ENCODE measurements at places on chromosomes 5 and 9.

DNA sequence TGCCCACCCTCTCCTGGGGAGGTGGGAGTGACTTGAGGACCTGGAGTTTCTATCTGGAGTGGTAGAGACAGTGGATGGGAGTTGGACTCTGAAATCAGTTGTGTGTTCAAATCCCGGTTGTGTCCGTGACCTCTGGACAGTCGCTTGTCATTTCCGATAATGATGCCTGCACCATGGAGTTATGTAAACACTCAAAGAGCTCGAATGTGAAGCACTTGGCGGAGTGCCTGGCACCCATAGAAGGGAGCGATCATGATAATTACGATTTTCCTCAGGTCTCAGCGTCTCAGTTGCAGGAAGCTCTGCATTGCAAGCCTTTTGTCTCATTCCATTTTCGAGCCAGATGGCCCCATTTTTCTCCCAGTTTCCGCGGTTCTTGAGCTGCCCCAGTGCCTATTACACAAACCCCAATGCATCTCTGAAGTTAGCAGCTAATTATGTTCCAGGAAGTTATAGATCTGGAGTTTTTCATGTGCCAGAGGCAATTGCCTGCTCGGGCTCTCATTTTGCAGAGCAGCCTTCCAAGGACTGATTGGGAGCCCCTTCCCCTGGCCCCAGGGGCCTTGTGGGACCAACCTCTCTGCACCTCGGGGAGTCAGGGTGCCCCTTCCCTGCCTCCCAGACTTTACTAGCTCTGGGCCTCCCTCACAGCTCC lies 175.5 kb upstream of the MVB12B start:
- DNase-seq, result no peak

DNA sequence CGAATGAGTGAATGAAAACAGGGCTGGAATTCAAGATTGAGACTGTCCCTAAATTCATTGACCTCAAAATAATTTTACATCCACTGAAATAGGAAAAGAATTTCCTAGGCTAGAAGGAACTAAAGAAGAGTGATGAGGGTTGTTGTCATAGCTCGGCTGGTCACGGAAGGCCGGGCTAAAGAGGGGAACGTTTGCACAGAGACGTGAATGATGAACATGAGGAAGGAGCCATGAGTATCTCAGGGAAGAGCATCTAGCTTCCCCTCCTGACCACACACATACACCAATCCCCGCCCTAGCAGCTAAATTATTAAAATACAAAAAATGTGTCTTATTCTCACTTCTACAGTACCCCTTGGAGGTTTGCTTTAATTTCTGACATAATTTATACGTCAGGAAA lies 124.4 kb upstream of the ABCA1 start:
- DNase-seq, result no peak

DNA sequence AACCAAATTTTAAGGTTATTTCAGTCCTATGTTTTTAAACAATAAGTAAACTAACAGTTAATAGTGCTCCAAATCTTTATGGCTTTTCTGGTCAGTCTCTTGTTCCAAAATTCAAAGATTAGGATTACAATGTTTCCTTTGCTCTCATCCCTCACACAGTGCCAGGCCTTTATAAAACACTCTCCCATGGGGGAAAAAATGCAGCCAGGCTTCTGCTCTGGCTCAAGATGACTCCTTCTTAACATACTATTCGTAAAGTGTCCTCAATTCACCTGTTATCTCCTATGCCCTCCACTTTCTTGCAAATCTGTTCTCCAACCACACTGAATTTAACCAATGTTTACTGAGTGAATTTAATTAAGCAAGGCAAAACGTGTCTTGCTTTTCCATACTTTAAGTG lies 1.4 kb downstream of the CEP120 start:
- no peak for DNase-seq

- DNase-seq, result no peak
These were observed 6.1 kb downstream of the MAML1 start for GRCh38 chr5:179738742-179739141.

GRCh38 chr5:72951671-72952468 lies 4.0 kb upstream of the FCHO2 start:
- peak; percentile 63 for DNase-seq

GRCh38 chr5:120604884-120605283 lies 140.8 kb downstream of the PRR16 start:
- peak; percentile 95 for DNase-seq

DNA sequence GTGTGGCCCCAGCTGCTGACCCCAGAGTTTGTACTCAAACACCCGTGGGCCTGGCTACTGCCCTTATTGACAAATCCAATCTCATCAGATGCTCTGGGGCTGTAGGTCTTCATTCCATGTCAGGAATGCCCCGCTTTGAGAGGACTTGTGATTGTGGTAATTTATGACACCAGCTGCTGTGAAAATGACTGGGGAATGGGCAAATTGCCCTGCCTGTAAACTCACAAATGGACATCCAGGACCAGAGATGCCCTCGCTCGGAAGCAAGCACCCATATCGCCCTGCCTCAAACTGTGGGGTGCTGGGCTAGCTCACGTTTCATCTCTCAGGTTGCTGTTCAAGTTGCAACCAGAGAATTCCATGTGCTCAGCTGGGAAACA lies 225.9 kb upstream of the MAP3K1 start:
- DNase-seq, result peak; percentile 59

GRCh38 chr5:1416856-1417469 lies 28.3 kb downstream of the SLC6A3 start:
- DNase-seq, result no peak

- DNase-seq, result no peak
These were observed 51.2 kb upstream of the BARHL1 start for GRCh38 chr9:132531195-132531594.

DNA sequence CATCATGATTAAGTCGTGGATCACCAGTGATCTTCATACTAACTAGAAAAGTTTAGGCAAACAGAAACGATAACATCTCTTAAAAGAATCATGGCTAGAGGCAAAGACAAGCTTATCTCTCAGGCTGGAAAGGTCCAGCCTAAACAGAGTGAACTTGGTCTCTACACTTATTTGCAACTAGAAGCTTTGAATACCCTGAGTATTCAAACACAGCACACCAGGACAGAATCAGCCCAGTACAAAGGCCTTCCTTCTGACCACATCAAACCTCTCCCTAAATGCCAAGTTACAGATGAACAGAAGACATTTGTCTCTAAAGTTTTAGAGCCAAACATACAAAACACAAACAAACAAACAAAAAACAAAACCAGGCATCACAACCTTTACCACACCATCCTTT lies 57.2 kb downstream of the ELAVL2 start:
- no peak for DNase-seq

- peak; percentile 30 for DNase-seq
These were observed 283.3 kb downstream of the TMEM167A start for GRCh38 chr5:82793808-82794419.

DNA sequence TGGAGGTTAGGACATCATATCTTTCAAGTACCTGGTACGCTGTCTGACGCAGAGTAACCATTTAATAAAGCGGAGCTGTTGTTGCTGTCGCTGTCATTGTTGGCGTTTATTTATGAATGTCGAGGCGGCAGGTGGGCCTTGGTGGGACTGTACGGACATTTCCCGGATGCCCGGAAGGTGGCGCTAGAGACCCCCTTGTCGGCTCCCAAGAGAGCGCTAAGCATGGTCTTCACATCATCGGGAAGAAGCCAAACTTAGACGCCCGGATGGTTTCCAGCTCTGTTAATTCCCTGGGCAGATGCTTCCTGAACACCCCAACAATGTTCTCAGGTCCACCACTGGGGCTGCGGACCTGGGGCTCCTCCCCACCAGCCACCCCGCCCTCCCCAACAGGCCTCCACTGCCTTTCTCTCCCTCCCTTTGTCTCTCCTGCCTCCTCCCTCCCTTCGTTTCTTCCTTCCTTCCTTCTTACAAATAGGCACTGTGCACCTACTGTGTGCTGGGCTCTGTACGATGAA lies 54.1 kb downstream of the DUSP1 start:
- peak; percentile 83 for DNase-seq

DNA sequence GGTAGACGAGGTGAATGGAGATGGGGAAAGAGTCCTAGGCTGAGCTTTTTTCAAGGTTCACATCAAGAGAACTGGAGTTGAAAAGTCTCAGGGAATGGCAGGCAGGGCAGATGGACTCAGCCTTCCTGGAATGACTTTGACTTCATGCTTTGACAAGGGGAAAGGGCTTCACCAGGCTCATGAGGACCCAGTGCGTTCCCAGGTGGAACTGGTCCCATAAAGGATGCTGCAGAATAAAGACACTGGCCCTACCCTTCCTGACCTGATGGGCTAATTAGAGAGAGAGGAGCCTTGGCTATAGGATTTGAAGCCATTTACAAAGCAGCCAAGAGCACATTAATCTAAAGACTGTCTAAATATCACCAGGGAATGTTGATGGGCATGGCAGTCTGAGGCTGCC lies 63.8 kb downstream of the IL31RA start:
- DNase-seq, result no peak

DNA sequence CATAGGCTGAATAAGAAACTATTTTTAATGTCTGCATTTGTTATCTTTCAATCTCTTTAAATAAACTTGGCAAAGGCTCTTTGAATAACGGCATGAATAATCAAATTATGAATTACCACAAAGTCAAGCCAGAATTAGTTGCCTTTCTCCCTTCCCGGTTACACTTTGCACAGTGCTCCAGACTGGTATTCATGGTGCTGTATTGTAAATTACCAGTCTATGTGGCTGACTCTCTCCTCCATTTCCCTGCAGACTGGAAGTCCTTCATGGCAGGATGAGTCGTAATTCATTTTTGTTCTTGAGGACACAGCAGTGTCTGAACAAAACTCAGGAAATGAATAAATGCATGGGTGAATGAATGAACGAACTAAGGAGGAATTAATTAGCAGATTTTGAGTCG lies 142.9 kb downstream of the GNA14 start:
- no peak for DNase-seq

- DNase-seq, result no peak
These were observed 25.7 kb downstream of the GADD45G start for GRCh38 chr9:89630508-89630907.

- DNase-seq, result no peak
These were observed 598.3 kb downstream of the CCDC171 start for GRCh38 chr9:16150938-16151650.

DNA sequence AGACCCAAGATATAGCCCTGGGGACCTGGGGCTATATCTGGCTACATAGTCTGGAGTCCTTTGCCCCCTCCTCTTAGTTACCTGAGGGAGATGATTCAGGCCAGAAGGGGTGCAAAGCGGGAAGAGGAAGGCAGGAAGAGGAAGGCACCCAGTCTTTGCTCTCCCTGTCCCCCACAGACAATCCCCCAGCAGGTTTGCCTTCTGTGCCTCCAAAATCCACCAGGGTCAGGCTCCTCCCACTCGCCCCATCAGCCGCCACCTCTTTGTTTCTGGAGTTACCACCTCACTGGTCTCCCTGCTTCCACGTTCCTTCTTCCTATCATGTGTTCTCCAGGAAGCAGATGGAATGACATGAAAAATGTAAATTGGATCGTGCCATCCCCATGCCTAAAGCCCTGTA lies 31.2 kb upstream of the FABP6 start:
- DNase-seq, result no peak

DNA sequence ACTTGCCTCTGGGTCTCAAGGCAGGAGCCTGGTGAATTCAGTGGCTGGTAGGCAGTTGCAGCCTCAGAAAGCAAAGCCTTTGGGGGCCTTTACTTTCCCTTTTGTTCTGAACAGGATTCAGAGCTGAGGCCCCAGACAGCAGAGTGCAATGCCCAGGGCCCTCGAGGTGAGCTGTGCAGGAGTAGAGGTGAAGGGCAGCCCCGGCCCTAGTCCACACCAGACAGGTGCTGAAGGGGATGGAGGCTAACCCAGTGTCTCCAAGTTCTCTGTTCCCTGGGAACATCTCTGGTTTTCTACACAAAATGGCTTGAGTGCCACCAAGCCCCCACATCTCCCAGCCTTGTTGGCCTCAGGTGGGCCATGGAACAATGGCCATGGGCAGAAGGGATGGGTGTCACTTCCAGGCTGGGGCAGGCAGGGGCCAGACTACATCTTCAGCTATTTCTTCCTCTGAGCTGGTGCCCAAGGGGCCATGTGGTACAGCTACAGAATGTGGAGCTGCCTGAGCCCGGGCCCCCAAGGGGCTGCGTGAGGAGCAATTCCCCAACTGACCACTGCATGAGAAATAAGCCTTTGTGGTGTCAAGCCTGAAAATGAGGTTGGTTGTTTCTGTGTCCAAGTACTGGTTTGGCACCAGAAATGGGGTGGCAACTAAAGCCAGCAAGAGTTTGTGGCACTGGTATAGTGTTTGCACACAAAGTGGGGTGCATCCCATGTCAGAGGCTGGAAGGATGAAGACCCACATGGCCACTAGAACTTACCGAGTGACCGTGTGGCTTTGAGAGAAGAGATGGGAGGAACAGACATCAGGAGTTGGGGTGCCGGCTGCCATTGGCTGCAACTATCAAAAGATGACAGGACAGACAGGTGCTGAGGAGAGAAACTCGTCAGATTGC lies 57.8 kb downstream of the BARX1 start:
- DNase-seq, result no peak

DNA sequence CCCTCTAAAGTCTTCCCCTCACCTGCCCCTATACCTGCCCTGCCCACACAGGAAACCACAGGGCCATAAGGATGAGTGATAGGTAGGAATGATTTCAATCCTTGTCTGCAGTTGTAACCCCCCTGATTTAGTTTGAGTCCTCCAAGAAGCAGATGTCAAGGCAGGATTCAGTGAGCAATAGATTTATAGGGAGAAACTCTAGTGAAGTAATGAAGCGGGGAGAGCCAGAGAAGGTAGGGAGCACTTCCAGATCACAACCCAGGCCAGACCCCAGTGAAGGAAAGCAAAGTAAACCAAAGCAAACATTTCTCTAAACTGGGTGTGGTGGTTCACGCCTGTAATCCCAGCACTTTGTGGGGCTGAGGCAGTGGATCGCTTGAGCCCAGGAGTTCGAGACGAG lies 22.4 kb downstream of the ENC1 start:
- no peak for DNase-seq

GRCh38 chr5:177547736-177548135 lies 6.6 kb downstream of the FAM193B start:
- DNase-seq, result no peak

GRCh38 chr5:50968356-50969149 lies 302.1 kb downstream of the PARP8 start:
- no peak for DNase-seq

DNA sequence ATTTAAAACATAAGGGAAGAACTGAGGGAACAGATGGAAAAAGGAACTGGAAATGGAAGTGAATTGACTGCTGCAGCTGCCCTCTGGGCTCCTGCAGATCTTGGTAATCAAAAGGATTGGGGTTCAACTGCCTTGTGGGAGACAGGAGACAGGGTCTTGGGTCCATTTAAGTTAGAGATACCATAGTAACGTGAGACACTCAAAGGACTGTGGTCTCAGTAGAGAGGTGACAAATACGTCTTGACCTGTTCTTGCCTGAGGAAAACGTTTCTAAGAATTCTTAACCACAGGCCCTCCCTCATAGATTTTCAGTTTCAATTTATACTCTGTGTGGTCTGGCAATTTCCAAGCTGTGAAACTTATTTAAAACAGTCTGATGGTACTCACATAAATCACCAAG lies 100.8 kb upstream of the DHFR start:
- no peak for DNase-seq

- DNase-seq, result peak; percentile 88
These were observed 12.8 kb downstream of the OR1J1 start for GRCh38 chr9:122464633-122465567.

GRCh38 chr5:124399426-124399961 lies 346.9 kb downstream of the ZNF608 start:
- DNase-seq, result peak; percentile 19
